Daoy (cell line): ENCODE measurements at places on chromosomes 5 and 9. TPM values are rescaled to one million over a fixed set of nuclear protein-coding genes. Genes with fewer than 3 reads are reported as not detected.
A peak's percentile ranks its signal among the peaks of the same experiment; 100 is the strongest.

GRCh38 chr5:77355751-77356150, 136.4 kb downstream of the WDR41 start:
- DNase-seq: no peak

GRCh38 chr9:8558176-8558575, 758.6 kb upstream of the DMAC1 start:
- peak; percentile 70 for DNase-seq

DNA sequence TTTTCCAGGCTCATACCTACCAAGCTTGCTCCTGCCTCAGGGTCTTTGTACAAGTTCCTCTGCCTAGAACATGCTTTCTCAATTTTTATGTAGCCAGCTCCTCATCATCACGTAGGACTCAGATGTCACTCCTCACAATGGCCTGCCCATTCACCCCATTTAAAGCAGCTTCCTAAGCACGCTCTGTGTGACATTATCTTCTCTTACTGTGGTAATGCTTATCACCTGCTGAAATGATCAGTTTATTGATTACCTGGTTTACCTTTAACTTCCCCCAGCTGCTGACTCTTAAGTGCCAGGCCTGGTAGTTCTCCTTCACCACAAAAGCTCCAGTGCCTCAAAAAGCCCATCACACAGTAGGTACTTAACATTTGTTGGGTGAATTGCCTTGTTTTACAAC, 13.6 kb downstream of the FUBP3 start:
- DNase-seq: no peak

- peak; percentile 58 for DNase-seq
Observed at GRCh38 chr5:95718203-95718602, 12.9 kb upstream of the RHOBTB3 start.

DNA sequence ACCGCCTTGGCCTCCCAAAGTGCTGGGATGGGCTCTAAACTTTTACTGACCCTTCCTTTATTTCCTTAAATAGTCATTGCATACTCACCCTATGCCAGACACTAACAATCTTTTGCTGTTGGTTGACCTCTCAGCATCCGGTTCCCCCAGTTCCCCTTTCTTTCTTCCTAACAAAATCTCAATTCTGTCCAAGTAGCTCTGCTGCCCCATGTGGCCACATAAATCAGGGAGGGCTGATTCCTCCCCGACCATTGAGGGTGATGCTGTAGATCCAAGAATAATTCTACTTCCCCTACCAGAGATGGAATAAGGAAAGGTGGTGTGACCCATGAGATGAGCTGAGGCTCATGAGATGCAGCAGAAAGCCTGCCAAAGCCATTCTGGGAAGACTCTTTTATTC, 315.3 kb upstream of the MSX2 start:
- DNase-seq: no peak

Gene STK32A
- 2.1 and 4.8 TPM in 2 replicates for total RNA-seq

Gene CPLANE1
- 3.7 and 5.1 TPM in 2 replicates for total RNA-seq
